NCI-H446 (cell line): ENCODE measurements at places on chromosomes 1 and 21.

- DNase-seq, result no peak
Observed at GRCh38 chr1:89836252-89837035, 15.6 kb downstream of the LRRC8D start.

- no peak for DNase-seq
Observed at GRCh38 chr21:39489380-39489924, 37.7 kb downstream of the SH3BGR start.

DNA sequence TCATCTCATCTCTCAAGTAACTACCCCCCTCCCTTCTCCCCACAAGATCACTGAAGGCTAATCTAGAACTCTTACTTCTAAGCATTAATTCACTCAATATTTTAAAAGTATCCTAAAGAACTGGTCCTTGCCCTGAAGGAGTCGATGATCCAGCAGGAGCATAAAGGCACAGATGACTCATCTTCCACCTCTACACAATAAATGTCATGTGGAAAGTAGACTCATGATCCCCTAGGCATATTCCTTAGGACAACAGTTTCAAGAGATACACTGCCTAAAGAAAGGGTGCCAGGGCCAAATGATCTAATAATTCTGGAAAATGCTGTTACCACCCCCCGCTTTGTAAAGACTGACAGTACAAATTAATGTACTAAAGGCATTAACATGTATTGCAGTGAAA lies 85.8 kb upstream of the DIRAS3 start:
- no peak for DNase-seq

DNA sequence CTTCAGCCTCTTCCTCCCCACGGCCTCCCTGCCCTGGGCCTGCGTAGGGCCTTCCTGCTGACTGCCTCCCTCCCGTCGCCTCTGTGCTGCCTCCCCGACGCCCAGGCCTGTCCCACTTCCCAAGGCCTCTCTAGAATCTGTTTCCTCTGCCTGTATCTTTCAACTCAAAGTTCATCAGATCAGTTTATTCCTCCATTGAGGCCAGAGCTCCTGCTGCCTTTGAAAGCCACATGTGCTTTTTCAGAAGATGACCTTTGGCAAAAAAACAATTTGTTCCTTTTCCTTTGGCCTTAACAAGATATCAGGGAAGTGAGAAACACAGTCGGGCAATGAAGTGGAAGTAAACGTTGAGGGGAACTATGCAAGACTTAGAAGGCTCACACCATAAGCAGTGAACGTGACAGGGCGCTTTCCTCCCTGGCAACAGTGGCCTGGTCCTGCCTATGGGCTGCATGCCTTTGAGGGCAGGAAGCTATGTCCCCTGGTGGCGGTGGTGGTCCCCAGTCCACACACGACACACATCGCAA lies 85.9 kb downstream of the PSMG1 start:
- DNase-seq, result no peak

DNA sequence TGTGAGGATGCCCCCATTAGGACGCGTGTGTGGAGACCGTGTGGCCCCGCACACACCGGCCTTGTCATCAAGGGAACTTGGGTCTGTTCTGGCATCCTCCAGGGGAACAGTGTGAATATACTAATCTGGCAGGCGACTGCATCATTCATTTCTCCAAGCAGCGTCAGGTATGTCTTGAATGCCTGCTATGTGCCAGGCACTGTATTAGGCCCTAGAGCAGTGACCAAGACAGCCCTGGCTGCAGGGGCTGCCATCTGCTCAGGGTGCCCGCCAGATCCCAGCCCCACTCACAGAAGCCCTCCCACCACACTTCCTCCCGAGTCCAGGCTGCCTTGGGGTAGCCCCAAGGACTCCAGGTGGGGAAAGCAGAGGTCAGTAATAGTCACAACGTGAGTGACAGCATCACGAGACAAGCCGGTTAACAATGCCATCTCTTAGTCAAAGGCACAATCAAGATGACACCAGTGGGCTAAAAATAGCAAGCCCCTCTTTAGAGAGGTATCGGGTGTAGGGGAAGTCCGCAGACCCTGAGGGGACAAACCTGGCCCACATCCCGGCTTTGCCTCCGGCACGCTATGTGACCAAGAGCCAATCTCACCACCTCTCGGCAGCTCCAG lies 7.5 kb upstream of the LAPTM5 start:
- no peak for DNase-seq

DNA sequence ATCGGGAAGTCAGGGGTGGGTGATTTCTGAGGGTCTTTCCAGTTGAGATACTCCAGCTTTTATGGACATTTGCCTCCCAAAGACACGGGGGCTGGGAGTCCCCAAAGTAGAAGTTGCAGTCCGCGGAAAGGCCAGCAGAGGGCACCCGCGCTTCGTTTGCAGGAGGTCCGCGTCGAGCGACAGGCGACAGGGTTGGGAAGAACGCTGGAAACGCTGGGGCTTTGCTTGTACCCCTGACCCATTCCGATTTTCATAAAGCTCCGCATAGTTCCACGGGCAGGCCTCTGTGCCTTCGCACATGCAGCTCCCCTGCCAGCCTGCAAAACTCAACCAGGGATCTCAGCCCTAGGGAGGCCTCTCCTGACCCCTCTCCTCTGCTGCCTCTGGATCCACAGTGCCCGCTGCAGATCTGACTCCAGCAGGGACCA lies 44.2 kb upstream of the LAPTM5 start:
- DNase-seq, result peak; percentile 82

DNA sequence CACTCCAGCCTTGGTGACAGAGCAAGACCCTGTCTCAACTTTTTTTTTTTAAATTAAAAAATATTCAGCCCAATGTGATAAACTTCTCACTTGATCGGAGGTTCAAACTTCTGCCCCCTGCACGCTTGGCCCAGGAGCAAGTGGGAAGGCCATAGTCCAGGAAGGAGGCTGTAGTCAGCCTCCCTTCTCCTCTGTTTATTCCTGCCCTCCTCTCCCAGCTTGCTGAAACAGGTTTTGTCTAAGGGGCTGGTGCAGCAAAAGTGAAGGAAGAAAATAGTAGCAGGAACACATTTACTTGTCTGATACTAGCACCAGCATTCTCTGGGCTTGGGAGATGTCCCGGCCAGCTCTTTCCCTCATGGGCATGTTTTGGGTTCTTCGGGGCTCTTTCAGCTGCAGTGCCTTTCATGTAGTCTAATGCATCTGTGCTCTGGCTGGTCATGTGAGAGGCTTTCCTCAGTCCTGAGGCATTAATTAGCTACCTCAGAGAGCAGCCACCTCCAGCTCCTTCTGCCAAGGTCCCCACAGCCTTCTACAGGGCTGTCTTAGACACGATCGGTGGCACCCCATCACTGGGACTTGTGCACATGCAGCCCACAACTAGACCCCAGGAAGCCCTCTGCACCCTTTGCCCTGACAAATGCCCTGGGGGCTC lies 12.9 kb downstream of the SLC44A3 start:
- no peak for DNase-seq

DNA sequence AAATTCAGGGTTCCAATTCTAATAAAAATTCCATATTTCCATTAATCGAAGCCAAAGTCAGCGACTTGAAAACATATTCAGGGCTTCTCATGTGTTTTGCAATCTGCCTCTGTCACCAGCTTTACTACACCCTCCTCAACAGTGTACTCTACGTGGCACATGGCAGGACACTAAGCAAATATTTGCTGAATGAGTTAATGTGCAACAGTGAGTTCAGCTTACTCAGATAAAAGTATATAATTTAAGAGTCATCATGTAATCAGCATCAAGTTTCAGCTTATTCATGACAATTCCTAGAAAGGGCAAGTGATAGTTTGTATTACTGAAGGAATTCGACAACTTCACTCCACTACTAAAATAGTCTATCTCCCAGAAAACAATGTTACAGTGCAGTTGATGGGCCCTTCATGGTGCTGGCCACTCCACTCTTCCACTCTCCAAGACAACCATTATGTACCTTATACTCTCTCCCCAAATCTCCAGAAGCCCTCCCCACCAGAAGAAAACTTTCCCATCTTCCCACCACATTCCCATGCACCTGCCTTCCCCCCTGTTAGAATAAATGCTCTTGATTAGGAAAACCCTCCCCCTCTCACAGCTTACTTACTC lies 97.3 kb downstream of the TTLL7 start:
- DNase-seq, result no peak

- DNase-seq, result no peak
Observed at GRCh38 chr1:202952818-202953217, 5.3 kb downstream of the ADIPOR1 start.

DNA sequence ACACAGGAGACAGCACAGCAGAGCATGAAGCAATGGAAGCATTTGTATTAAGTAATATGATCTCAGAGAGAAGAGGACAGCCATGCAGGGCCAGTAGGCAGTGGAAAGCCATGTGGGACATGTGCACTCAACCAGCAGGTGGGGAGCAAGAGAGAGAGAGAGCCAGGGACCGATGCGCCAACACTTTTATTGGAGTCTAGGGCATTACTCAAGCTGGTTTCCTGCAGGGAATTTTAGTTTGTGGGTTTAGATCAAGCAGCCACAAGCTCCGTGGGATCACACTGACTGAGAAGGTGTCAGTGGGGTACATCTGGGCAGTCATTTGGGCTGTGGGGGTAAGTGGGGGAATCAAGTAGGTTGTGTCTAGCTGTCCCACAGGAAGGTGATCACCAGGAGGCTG lies 137.1 kb downstream of the PCBP3 start:
- no peak for DNase-seq
